ENCODE measurements at places on chromosomes 5 and 9.

- no peaks in the 10 kb centered on the region for H3K27me3 ChIP-seq
- no peak overlapping the region for H3K4me3 ChIP-seq
- H3K4me1 ChIP-seq: peaks cover 2% of the 10 kb centered on the region
- DNase-seq: no peak
- no peaks in the 10 kb centered on the region for H3K36me3 ChIP-seq
These were observed 194.4 kb upstream of the PPP1R2B start for GRCh38 chr5:156655732-156656131.

GRCh38 chr9:95615246-95615645, 98.5 kb upstream of the PTCH1 start:
- DNase-seq: no peak
- H3K27me3 ChIP-seq: no peaks in the 10 kb centered on the region
- H3K36me3 ChIP-seq: no peaks in the 10 kb centered on the region
- no peaks in the 10 kb centered on the region for H3K4me1 ChIP-seq
- H3K27ac ChIP-seq: no peak overlapping the region
- no peak overlapping the region for H3K4me3 ChIP-seq

- H3K27me3 ChIP-seq: no peaks in the 10 kb centered on the region
- H3K4me3 ChIP-seq: no peak overlapping the region
- DNase-seq: no peak
- no peaks in the 10 kb centered on the region for H3K36me3 ChIP-seq
- peaks cover 2% of the 10 kb centered on the region for H3K4me1 ChIP-seq
These were observed 35.8 kb upstream of the SPRY4 start for GRCh38 chr5:142360607-142361120.

- H3K36me3 ChIP-seq: no peaks in the 10 kb centered on the region
- H3K27me3 ChIP-seq: no peaks in the 10 kb centered on the region
- H3K27ac ChIP-seq: no peak overlapping the region
- H3K4me3 ChIP-seq: no peak overlapping the region
- DNase-seq: no peak
- H3K4me1 ChIP-seq: no peaks in the 10 kb centered on the region
These were observed 232.3 kb upstream of the IRX2 start for GRCh38 chr5:2983583-2984300.

DNA sequence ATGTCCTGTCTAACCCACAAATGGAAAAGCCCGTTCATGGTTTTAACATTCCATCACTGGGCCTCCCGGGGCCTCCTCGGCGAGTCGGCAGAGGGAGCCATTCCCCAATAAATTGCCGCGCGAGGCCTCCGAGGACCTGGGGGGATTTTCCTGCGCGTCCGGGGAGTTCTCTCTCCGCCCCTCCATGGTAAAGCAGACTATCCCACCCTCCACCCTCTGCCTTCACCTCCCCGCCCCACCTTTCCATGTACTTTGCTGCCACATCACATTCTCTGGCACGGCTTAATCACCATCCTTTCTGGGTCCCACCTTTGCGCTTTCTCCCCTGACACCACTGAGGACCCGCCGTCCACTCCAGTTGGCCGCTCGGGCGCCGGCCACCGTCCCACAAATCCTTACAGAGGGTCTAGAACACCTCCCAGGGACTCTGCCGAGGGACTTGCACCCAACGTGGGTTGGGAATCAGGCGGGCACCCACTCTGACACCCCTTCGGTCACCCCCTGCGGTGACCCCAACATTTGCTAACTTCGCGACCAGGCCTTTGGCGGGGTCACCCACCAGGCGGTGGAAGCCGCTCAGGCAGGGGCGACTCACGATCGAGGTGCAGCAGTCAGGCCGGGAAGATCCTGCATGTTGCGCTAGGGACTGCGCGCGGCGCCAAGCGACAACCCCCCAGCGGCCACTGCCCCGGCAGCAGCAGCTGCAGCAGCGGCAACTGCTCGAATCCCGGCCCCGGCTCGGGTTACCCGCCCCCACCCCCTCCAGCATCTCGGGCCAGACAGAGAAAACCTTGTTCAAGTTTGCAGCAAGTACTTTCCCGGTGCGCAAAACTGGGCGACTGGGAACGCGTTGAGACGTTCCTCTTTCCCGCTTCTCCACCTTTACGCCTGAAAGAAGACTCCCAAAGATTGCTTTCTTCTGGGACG, at the start of gene MEGF10:
MEGF10 (plus strand) TSS at position 778 of the 927 bp plus-strand sequence. CDS start 40,513 bp downstream, outside the sequence.
- H3K4me3 ChIP-seq: no peak within 1 kb of the TSS
- no peak within 1 kb of the TSS for H3K27ac ChIP-seq
- H3K4me1 ChIP-seq: no peaks in the 10 kb centered on the region
